Skeletal muscle cell (primary cell): ENCODE measurements at places on chromosomes 6 and 20.

DNA sequence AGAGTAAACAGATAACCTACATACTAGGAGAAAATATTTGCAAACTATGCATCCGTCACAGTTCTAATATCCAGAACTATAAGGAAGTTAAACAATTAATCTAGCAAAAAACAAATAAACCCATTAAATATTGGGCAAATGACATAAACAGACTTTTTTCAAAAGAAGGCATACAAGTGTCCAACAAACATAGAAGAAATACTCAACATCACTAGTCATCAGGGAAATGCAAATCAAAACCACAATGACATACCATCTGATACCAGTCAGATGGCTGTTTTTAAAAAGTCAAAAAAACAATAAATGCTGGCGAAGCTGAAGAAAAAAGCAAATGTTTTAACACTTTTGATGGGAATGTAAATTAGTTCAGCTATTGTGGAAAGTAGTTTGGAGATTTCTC, 1117.7 kb upstream of the MAP3K7 start:
- peak; percentile 20 for DNase-seq

DNA sequence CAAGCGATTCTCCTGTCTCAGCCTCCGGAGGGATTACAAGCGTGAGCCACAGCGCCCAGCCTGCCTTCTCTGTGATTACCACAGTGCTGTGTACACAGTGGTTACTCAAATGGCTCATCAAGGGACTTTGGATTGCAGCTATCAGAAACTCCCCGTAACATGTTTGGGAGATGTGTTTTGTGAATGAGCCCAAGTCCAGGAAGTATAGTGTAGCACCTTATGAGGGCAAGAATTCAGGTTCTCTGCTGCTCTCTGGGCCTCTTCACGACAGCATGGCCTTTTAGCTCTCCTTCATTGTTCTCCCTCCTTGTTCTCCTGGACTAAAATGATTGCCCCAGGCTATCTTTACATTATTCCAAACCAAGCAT, 34.1 kb upstream of the RPL7L1 start:
- no peak for DNase-seq

DNA sequence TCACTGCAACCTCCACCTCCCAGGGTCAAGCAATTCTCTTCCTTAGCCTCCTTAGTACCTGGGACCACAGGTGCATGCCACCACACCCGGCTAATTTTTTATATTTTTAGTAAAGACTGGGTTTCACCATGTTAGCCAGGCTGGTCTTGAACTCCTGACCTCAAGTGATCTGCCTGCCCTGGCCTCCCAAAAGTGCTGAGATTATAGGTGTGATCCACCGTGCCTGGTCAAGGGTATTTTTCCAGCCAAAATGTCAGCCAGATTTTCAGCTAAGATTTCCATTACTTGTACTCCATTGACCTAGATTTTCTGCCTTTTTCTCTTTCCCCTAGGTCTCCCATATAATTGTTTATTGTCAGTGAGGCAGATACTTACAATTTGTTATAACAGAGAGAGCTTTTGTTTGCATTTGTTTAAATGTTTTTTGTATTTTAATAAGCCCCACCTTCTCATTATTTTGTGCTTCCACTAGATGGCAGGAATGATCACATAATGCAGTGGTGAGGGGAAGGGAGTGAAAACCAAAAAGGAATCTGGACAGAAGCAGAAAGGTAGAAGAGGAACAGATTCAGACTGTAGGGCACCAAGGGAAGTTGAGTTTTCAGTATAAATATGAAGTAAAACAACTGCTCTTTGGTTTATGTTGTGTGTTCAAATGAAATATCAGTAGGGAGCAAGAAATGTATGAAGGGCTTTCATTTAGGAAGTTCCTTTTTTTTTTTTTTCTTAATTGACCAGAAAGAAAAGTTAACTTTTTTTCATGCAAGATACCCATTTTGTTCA, 29.7 kb downstream of the RPF2 start:
- DNase-seq = peak; percentile 14

DNA sequence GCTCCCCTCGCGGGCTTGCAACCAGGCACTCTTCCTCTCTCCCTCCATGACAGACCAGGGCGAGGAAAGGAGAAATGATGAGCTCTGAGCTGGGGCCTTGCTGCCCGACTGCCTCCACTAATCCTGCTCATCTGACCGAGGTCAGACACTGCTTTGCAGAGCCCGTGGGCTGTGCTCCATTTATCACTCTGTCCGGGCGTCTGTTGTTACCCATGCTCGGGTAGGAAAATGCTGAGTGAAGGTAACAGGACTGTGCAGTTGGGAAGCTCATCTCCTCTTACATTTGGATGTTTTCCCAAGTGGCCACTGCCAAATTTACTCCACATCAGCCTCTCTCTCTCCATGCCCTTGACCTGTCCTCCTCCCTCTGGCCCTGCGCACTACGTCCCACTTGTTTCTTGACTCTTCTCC, 14.6 kb downstream of the RPS6KA2 start:
- no peak for DNase-seq

- DNase-seq = no peak
Observed at GRCh38 chr20:49281059-49281912, 3.4 kb upstream of the ZNFX1 start.

DNA sequence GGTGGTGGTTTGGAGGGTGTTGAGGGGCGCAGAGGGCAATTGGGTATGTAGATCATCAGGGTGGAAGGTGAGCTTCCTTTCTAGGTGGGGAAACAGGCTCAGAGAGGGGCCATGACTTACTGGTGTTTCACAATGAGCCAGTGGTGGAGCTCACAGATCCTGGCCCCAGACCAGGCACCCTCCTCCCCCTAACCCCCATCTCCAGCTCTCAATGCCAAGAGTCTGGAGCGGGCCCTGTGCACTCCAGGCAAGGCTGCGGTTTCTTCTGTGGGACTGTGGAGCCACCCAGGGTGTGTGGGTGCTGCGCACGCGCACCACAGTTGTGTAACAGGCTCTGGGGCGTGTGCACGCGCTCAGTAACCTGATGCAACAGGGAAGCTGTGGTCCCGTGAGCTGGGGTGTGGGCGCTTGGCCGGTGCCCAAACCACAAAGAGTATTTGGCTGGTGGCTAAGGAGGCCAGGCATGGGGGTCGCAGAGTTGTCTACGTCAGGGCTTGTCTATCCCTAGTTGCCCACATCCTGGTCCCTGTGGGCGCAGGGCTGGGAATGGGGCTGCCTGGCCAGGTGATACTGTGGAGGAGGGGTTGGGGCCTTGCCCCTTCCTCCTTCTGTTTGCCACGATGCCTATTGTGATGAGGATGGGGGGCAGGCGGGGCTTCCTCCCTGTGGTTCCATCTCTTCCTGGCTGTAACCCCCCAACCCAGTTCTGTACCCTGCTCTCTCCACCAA, 37.5 kb upstream of the MRPS18A start:
- DNase-seq = peak; percentile 99

GRCh38 chr6:168284187-168284586, 35.4 kb downstream of the DACT2 start:
- DNase-seq = no peak

DNA sequence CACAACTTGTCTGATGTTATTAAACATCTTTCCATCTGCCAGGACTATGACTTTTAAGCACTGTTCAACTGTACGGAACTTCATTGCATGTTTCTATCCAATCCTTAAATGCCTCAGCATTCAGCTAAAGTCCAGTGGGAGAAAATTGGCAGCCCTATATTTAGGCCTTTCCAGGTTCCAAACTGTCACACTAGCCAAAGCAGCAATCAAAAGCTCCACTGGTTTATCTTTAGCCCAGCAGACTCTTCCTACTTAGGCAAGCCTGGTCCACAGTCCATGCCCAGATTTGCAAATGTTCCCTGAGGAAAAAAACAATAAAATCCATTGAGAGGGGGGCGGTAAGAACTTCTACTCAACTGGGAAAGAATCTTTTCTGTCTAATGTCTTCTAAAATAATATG, 349.1 kb upstream of the GJE1 start:
- DNase-seq = no peak

- DNase-seq = no peak
Observed at GRCh38 chr6:79842376-79843040, 104.8 kb downstream of the ELOVL4 start.

DNA sequence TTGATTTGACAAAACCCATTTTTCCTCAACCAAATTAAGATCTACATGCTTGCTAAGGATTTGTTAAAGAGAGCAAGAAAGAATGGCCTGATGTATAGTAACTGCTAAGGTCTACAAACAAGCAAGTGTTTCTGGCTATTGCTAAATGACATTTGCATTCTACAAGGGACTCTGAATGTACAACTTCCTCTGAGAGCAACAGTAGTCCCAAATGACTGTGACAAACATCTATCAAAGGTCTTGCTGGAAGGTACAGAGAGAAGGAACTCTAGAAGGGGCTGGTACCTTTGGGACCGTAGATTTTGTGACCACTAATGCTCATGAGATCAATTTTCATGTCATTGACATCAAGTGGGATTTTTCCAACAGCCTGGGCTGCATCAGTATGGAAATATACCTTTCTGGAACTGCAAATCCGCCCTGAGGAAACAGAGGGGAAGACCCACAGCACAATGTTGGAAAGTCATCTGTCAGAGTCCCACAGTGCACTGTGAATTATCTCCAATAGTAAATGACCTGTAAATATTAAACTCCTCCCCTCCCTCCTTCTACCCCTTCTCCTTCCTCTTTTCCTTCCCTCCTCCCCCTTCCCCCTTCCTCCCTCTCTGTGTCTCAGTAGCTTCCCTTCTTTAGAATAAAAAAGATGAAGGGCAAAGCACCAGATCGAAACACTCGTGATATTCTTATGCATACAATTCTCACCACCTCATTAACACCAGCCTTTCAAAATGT, 15.9 kb upstream of the CPNE1 start:
- DNase-seq = no peak

GRCh38 chr20:44188752-44189151, 1.8 kb upstream of the JPH2 start:
- no peak for DNase-seq

DNA sequence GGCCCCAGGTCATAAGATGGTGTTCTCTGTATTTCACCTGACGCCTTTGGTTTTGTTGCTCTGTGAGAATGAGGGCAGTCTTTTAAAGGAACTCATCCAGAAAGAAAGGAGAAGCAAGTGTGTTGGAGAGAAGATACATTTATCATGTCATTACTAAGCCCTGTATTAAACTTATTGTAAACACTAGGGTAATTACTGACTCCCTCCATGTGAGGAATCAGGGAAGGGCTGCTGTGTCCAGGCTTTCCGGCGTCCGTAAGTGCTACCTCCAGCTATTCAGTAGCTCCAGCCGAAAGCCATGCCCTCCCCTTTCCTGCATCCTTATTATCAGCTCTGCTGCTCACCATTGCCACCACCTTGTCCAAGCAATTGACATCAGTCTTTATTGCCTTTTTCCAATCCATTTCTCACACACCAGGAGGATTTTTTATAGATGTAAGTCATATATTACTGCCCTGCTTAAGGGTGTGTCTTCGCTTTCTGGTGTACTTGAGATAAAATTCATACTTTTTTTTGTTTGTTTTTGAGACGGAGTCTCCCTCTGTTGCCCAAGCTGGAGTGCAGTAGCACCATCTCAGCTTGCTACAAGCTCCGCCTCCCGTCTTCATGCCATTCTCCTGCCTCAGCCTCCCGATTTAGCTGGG, 94.7 kb downstream of the RPP40 start:
- no peak for DNase-seq

GRCh38 chr6:28383235-28384142, 16.1 kb downstream of the ZSCAN12 start:
- peak; percentile 55 for DNase-seq

GRCh38 chr6:44820321-44820720, 432.8 kb downstream of the CDC5L start:
- no peak for DNase-seq

GRCh38 chr6:26170951-26171841, 84.0 kb downstream of the HFE start:
- no peak for DNase-seq

- DNase-seq = no peak
Observed at GRCh38 chr6:77466055-77466450, 2.8 kb upstream of the HTR1B start.

GRCh38 chr6:126886106-126886505, 232.4 kb upstream of the RSPO3 start:
- DNase-seq = peak; percentile 30

- no peak for DNase-seq
Observed at GRCh38 chr20:64239449-64240242, 15.9 kb upstream of the PCMTD2 start.

DNA sequence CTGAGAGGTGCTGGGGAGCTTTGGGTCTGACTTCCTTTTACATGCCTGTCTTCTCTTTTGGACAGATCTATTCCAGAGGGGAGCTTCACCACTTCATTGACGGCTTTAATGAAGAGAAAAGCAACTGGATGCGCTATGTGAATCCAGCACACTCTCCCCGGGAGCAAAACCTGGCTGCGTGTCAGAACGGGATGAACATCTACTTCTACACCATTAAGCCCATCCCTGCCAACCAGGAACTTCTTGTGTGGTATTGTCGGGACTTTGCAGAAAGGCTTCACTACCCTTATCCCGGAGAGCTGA, 13.1 kb downstream of the PRDM1 start:
- DNase-seq = no peak

GRCh38 chr6:22133357-22133756, 163.5 kb downstream of the PRL start:
- no peak for DNase-seq

DNA sequence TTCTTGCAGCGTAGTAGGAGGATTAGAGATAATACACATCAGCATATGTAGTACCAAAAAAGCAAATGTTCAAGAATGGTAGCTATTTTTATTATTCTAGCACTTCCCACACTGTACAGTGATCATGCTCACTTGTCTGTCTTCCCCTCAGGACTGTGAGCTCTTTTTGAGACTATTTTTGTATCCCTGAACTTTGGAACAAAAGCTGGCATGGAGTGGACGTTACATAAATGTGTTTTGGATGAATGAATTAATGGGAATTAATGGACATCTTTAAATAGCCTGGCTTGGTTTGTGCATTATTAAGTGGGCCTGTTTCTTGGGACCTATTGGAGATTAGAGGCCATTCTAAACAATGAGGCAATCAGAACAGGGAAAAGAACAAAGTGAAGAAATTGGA, 243.7 kb downstream of the CD83 start:
- DNase-seq = no peak

DNA sequence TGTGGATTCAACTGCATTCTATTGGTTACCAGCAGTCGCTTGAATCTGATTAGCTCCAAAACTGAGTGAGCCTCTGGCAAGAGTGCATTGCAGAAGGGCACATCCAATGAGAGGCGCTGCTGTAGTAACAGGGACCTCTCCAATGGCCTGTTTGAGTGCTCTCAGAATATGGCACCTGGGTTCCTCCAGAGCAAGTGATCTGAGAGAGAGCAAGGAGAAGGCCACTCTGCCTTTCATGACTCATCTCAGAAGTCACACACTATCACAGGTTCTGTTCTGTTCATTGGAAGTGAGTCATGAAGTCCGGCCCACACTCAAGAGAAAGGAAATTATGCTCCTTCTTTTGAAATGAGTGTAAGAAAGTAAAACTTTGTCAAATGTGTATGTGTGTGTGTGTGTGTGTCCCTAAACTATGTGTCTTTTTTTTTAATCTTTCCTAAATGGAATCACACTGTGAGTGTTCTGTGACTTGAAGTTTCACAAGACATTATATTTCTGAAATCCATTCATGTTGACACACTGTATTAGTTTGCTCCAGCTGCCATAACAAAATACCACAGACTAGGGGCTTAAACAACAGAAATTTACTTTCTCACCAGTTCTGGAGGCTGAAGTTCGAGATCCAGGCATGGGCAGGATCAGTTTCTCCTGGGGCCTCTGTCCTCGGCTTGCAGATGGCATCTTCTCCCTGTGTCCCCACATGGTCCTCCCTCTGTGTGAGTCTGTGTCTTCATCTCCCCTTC, 138.3 kb upstream of the CDYL start:
- peak; percentile 49 for DNase-seq
